Tibial artery (tissue), 4 donors: ENCODE measurements at places on chromosomes 3 and 15.

DNA sequence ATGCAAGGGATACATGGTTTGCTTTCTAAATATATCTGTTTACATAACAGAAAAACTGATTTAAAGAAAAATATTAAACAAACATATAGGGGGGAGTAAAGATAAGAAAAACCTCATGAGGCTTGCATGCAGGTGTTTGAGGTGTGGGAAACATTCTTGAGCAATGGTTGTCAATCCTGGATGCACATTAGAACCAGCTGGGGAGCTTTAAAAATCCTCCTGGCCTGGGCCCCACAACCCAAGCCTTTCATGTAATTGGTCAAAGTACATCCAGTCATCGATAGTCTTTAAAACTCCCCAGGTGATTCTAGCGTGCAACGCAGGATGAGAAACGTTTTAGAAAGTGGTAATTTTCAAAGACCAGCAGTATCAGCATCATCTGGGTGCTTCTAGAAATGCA is 18.3 kb downstream of the NMNAT3 start:
- H3K4me3 ChIP-seq, result no peak overlapping the region
- no peaks in the 10 kb centered on the region for H3K27me3 ChIP-seq
- H3K27ac ChIP-seq, result no peak overlapping the region
- H3K4me1 ChIP-seq, result no peaks in the 10 kb centered on the region
- no peak for DNase-seq

DNA sequence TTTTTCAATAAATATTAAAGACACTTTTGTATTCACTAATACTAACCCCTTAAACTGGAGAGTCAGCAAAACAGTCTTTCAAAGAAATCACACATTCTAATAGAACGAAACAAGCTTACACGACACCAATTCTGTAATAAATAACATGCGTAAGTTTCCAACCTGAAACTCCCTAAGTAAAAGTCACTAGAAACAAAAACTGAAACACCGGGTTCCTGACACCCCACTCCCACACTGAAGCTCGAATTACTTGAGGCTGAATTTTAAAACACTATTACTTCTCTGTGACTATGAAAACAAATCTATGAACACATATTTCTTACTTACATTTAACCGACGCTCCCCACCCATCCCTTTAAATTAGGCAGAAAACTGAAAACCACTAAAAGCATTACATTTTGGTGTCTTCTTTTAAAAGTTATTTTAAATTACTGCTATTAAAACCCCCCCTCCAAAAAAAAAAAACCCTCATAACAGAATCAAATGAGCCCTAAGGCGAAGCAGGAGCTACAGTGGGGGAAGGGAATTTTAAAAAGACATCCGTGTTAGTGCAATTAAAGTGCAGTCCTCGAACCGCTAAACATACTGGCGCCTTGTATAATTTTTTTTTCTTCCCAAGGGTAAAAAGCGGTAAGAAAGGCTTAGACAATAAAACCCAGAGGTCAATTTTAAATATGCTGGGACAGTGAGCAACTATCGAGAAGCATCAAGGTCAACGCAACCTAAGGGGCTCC is 878 bp downstream of the SPPL2A start:
- peak overlapping the region; percentile 76 for H3K4me3 ChIP-seq
- no peaks in the 10 kb centered on the region for H3K36me3 ChIP-seq
- no peaks in the 10 kb centered on the region for H3K27me3 ChIP-seq
- H3K4me1 ChIP-seq, result peaks cover 11% of the 10 kb centered on the region

DNA sequence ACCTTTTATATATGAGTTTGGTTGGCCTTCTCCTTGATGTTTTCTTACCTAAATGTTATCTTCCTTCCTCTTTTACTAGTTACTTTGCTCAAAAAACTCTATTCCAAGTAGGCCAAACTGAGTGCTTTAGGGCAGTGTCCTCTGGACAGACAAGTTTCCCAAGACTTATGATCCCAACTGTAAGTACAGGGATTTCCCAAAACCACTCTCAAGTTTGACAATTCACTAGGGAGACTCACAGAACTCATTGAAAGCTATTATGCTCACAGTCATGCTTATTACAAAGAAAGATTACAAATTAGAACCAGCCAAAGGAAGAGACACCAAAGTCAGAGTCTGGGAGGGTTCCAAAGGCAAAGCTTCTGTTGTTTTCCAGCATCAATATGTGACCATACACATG is 534.2 kb upstream of the ALCAM start:
- DNase-seq, result no peak
- no peaks in the 10 kb centered on the region for H3K4me1 ChIP-seq
- H3K4me3 ChIP-seq, result no peak overlapping the region
- H3K36me3 ChIP-seq, result no peaks in the 10 kb centered on the region
- no peak overlapping the region for H3K27ac ChIP-seq

DNA sequence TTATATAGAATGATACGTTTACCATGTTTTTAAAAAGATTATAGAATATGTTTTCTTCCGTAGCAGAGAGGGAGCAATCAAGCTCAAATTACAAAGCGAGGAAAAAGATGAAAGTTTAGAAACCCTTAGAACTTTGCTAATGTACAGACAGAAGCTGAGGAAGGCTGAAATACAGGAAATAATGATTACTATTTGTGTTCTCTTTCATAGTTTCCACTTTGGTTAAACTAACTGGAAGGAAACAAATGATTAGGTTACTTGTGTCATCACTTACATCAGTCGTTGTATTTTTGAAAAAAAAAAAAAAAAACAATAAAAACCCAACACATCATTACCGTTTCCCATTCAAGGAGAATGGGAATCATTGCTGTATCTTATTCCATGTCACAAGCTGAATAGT is 337.8 kb upstream of the CBLB start:
- no peaks in the 10 kb centered on the region for H3K4me1 ChIP-seq
- H3K36me3 ChIP-seq, result no peaks in the 10 kb centered on the region
- no peak for DNase-seq

- no peak for DNase-seq
- no peaks in the 10 kb centered on the region for H3K4me1 ChIP-seq
- no peaks in the 10 kb centered on the region for H3K36me3 ChIP-seq
- H3K27ac ChIP-seq, result no peak overlapping the region
Measured at GRCh38 chr3:40337136-40338108, 27.9 kb downstream of the EIF1B start.

DNA sequence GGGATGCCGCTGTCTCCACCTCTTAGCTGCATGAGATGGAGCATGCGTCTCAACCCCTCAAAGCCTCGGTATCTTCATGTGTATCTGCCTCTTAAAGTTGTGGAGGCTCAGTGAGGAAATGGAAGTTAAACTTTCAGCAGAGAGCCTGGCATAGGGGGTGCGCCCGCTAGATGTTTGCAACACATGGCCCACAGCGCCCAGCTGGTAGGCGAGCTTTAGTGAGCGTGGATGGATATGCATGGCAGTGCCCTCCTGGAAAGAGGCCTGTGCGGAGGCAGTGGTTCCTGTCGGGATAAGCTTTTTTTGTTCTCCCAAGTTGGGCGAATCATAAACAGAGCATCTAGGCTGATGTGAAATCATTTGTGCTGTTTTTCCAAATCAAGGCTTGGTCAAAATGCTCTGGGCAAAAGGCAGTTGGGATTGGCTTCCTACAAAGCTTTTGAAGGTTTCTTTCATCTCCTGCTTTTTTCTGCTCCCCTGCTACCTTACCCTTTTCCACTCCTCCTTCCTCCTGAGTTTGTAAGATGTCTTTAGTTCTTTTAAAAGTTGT is 272.4 kb upstream of the TPM1 start:
- peaks cover 60% of the 10 kb centered on the region for H3K36me3 ChIP-seq
- H3K4me3 ChIP-seq, result no peak overlapping the region
- H3K4me1 ChIP-seq, result no peaks in the 10 kb centered on the region
- H3K27me3 ChIP-seq, result no peaks in the 10 kb centered on the region
- no peak overlapping the region for H3K27ac ChIP-seq
- DNase-seq, result no peak

DNA sequence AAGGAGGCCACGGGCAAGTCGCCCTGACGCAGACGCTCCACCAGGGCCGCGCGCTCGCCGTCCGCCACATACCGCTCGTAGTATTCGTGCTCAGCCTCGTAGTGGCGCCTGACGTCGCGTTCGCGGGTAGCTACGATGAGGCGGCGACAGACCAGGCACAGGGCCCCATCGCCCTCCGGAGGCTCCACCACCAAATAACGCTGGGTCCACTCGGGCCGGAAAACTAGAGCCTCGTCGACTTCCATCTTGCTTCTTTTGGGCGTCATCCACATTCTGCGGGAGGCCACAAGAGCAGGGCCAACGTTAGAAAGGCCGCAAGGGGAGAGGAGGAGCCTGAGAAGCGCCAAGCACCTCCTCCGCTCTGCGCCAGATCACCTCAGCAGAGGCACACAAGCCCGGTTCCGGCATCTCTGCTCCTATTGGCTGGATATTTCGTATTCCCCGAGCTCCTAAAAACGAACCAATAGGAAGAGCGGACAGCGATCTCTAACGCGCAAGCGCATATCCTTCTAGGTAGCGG is at the start of gene EPM2AIP1:
Gene EPM2AIP1, minus strand, starts transcription at position 326 of the 520 bp plus-strand sequence. Its CDS starts 54 bp downstream, at position 272.
- H3K4me3 ChIP-seq, result peak within 1 kb of the TSS; percentile 61
- peaks cover 33% of the 10 kb centered on the region for H3K36me3 ChIP-seq
- H3K4me1 ChIP-seq, result peaks cover 52% of the 10 kb centered on the region
- H3K27me3 ChIP-seq, result no peaks in the 10 kb centered on the region
- peak; percentile 100 for DNase-seq

GRCh38 chr3:189267981-189268613 is 96.3 kb downstream of the TPRG1 start:
- no peak for DNase-seq
- H3K27me3 ChIP-seq, result no peaks in the 10 kb centered on the region
- no peaks in the 10 kb centered on the region for H3K36me3 ChIP-seq
- no peak overlapping the region for H3K4me3 ChIP-seq

- peaks cover 68% of the 10 kb centered on the region for H3K4me1 ChIP-seq
- no peak for DNase-seq
- H3K27me3 ChIP-seq, result no peaks in the 10 kb centered on the region
- no peak overlapping the region for H3K27ac ChIP-seq
- no peak overlapping the region for H3K4me3 ChIP-seq
Measured at GRCh38 chr3:73500321-73500720, 124.4 kb downstream of the PDZRN3 start.

DNA sequence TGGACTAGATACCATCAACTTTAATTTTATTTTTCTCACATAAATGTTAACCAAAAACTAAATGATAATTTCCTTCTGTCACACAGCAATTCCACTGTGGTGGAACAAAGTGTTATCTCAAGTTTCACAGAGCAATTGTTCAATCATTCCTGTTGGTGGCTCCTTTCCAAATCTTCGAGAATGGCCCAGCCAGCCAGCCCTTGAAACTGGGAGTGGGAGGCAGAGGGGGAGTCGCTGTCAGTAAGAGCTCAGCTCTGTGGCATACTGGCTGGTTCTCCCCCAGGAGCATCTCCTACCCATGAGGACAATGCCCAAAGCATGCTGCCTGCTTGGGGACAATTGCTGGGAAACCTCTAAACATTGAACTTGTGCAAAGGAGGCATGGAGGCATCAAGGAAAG is 47.7 kb downstream of the MECOM start:
- H3K4me3 ChIP-seq, result no peak overlapping the region
- H3K36me3 ChIP-seq, result no peaks in the 10 kb centered on the region
- no peaks in the 10 kb centered on the region for H3K27me3 ChIP-seq
- DNase-seq, result no peak

- H3K36me3 ChIP-seq, result no peaks in the 10 kb centered on the region
- H3K27me3 ChIP-seq, result peaks cover 29% of the 10 kb centered on the region
- no peak for DNase-seq
- no peak overlapping the region for H3K27ac ChIP-seq
Measured at GRCh38 chr15:42073418-42073817, 20.9 kb downstream of the PLA2G4D start.

- peak overlapping the region; percentile 44 for H3K4me3 ChIP-seq
- H3K36me3 ChIP-seq, result no peaks in the 10 kb centered on the region
- no peak for DNase-seq
- H3K27ac ChIP-seq, result peak overlapping the region; percentile 63
- peaks cover 15% of the 10 kb centered on the region for H3K4me1 ChIP-seq
Measured at GRCh38 chr15:100902436-100903167, 16.6 kb upstream of the LRRK1 start.

DNA sequence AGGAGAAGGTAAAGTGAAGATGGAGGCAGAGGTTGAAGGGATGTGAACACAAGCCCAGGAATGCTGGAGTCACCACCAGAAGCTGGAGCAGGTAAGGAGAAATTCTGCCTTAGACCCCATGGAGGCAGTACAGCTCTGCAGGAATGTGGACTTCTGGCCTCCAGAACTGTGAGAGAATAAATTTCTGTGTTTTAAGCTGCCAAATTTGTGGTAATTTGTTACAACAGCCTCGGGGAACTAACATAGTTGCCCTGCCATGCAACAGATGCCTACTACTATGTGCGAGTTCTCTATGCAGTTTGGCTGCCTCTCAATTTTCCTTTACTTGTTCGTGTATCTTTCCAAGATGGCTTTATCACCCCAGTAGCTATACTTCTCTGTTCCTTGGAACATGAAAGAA is 394.1 kb downstream of the TUSC7 start:
- DNase-seq, result no peak
- no peaks in the 10 kb centered on the region for H3K36me3 ChIP-seq
- H3K4me1 ChIP-seq, result no peaks in the 10 kb centered on the region
- no peak overlapping the region for H3K4me3 ChIP-seq
- H3K27ac ChIP-seq, result no peak overlapping the region

DNA sequence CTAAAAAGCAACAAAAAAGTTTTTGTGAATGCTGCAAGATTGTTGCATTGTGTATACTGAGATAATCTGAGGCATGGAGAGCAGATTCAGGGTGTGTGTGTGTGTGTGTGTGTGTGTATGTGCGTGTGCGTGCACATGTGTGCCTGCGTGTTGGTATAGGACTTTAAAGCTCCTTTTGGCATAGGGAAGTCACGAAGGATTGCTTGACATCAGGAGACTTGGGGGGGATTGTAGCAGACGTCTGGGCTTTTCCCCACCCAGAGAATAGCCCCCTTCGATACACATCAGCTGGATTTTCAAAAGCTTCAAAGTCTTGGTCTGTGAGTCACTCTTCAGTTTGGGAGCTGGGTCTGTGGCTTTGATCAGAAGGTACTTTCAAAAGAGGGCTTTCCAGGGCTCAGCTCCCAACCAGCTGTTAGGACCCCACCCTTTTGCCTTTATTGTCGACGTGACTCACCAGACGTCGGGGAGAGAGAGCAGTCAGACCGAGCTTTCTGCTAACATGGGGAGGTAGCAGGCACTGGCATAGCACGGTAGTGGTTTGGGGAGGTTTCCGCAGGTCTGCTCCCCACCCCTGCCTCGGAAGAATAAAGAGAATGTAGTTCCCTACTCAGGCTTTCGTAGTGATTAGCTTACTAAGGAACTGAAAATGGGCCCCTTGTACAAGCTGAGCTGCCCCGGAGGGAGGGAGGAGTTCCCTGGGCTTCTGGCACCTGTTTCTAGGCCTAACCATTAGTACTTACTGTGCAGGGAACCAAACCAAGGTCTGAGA is 4.7 kb downstream of the BHLHE40 start:
- H3K4me3 ChIP-seq, result peak overlapping the region; percentile 85
- peak; percentile 81 for DNase-seq
- H3K27me3 ChIP-seq, result no peaks in the 10 kb centered on the region
- no peaks in the 10 kb centered on the region for H3K4me1 ChIP-seq
- peaks cover 12% of the 10 kb centered on the region for H3K36me3 ChIP-seq
